GM12864 (cell line): ENCODE measurements at places on chromosomes 12 and 14.

- DNase-seq, result no peak
Observed at GRCh38 chr14:95196268-95196667, 38.9 kb upstream of the DICER1 start.

- DNase-seq, result no peak
Observed at GRCh38 chr14:36768638-36769337, 107.1 kb downstream of the PAX9 start.

DNA sequence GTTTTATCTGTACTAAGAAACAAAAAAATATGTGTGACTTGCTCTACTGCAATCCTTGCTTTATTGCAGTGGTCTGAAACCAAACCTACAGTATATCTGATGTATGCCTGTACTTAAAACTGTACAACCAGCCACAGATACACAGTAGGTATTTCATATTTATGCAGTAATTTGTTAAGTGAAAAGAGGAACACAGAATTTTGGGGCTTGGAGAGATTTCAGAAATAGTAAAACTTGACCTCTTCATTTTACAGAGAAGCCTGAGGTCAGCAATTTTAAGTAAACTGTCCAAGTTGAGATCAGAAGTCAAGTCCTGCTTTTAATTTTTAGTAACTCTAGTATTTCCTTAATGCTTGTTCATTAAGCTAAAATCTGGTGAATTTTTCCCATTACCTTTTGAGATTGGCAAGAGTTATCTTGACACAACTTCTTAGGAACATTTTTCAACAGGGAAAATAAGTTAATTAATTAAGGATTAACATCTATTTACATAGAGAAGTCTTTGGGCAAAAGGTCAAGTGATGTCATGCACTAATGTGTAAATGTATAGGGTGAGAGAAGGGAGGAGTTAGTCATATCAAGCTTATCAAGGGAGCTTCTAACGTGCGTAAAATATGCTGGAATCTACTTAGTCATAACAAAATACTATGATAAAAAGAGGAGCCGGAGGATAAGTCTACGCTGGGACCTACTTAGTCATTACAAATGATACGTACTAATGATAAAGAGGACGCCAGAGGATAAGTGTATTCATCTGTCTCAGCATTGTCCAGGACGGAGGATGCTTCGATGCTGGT lies 66.0 kb upstream of the GTF2A1 start:
- no peak for DNase-seq

DNA sequence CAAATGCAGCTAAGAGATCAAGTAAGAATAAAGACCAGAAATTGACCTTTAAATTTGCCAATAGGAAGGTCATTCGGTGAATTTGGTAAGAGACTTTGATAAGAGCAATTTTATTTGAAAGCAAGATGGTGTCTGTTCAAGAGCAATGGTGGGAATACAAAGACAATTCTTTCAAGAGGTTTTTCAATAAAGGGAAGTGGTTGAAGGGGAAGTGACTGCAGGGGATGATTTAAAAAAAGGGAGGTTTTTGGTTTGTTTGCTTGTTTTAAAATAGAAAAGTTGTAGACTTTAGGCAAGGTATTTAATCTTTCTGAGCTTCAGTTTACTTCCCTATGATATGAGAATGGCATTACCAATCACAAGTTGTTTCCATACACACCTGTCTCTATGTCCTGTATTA lies 4.3 kb upstream of the APPL2 start:
- no peak for DNase-seq

DNA sequence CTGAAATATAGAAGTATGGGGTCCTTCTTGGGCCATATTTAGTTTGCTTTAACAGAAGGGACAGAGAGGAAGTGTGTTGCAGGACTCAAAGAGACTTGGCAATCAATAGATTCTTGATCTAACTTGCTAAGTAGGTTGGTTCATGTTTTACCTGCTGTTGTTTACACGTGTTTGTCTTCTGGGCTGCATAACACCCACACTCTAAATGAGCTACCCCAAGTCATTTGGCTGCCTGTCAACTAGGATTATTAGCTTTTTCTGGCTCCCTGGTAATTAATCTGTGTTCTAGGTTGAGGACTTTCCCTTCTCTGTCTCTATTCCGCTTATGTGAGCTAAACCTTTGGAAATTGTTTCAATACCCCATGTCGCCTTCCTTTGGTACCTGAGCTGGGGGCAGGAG lies 10.1 kb upstream of the TBPL2 start:
- DNase-seq, result no peak

- no peak for DNase-seq
Observed at GRCh38 chr14:86321151-86321550, 791.2 kb downstream of the FLRT2 start.

- no peak for DNase-seq
Observed at GRCh38 chr14:54567639-54568561, 972 bp downstream of the SAMD4A start.

DNA sequence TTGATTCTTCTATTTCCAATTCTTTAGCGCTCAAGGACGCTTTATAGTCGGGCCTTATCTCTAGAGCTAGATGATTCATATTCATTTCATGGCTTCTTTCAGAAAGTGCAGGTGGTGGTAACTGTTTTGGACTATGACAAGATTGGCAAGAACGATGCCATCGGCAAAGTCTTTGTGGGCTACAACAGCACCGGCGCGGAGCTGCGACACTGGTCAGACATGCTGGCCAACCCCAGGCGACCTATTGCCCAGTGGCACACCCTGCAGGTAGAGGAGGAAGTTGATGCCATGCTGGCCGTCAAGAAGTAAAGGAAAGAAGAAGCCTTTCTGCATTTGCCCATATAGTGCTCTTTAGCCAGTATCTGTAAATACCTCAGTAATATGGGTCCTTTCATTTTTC lies 241.9 kb downstream of the PAWR start:
- DNase-seq, result no peak

DNA sequence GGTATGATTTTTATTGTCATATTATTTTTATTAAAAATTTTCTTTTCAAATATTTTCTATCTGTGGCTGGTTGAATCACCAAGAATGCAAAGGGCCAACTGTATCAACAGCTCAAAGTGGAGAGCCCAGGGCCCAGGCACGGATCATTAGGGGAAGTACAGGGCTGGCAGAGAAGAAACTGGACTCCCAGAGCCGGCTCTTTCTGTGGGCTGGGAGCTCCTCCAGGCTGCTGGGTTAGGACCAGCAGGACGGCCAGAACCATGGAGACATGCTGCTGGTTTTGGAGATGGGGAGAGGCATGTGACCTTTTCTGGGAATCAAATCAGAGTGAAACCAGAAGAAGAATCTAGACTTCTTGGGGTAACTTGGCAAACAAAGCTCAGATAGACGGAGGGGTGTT lies 220.5 kb downstream of the CACNA1C start:
- no peak for DNase-seq

DNA sequence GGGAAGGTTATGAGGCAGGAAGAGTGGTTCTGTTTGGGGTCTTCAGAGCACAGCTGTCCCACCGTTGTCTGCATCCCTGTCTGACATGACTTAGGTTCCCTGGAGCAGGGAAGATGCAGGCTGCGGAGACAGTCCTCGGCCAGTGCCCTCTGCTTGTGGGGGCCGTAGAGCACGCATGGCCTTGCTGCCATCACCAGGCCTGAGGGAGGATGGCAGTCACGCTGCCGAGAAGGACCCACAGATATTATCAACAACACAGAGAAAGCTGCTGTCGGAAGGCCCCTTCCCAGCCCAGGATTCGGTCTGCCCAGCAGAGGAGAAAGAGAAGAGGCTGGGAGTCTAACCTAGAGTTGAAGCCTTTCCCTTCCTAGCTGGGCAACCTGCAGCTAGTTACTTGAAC lies 35.0 kb downstream of the ERH start:
- DNase-seq, result no peak

- no peak for DNase-seq
Observed at GRCh38 chr12:75634244-75635222, 123.1 kb upstream of the KRR1 start.

DNA sequence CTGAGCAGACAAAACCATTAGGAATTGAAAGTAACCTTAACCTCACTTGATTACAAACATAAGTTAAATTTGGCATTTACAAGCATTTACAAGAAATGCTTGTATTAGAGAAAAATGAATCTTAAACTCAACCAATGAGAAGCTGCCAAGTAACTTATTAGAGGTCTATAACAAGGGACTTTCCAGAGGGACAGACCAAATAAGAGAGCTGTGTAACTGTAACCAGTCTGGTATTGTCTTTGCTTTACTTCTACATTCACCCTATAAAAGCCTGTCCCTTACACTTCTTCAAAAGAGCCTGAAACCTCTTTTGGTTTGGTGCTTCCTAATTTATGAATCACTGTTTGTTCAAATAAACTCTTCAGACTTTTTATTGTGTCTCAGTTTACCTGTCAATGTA lies 450.0 kb upstream of the FAR2 start:
- no peak for DNase-seq

GRCh38 chr14:91123201-91123600 lies 9.3 kb downstream of the DGLUCY start:
- no peak for DNase-seq
